Activated CD4-positive, alpha-beta T cell treated with anti-CD3 and anti-CD28 coated beads, Interleukin-2, Interleukin-6, amounts not matched to agents 100 ng/mL and 50 ng/mL, durations not matched to agents 16 hours and 8 hours (primary cell): ENCODE measurements at places on chromosomes 3 and 15.

GRCh38 chr3:101890716-101891115, 41.4 kb downstream of the NFKBIZ start:
- no peak for DNase-seq

GRCh38 chr15:92892201-92892555, 7.9 kb upstream of the CHD2 start:
- no peak for DNase-seq

GRCh38 chr3:157650172-157650571, 147.0 kb upstream of the VEPH1 start:
- no peak for DNase-seq

DNA sequence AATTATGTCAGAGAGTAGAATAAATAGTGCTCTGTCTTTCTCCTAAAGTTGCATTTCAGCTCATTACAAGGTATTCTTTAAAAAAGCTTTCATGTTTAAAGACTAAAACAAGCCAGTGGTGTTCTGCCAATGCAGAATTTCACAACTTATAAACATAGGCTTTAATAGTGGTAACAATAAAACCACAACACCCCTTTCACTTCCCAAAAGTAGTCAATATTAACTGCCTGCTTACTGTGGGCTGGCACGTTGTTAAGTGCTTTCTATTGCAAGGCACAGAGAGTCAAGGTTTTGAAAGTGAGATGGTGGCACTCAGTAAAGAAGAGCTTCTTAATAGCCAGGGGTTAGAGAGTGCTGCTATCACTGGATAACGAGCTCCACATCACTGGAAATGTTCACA, 8.4 kb upstream of the RTP1 start:
- DNase-seq: no peak

- peak; percentile 83 for DNase-seq
Observed at GRCh38 chr15:50880651-50881114, 27.8 kb upstream of the AP4E1 start.

DNA sequence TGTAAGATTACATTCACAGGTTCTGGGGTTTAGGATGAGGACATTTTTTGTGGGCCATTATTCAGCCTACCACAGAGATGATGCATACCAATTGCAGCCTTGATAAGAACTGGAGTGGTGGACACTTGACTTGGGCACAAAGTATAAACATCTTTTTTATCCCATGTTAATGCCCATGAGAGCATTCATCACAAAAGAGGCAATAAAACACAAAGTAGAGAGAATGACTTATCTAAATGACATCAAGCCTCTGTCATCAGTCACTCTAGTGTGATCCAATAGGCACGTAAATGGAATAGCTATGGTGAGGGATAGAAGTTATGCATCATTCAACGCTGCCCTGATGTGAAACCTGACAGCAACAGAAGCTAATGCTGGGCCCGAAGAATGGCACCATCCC, 25.8 kb downstream of the VEPH1 start:
- no peak for DNase-seq

GRCh38 chr3:134468519-134468918, 17.3 kb downstream of the ANAPC13 start:
- no peak for DNase-seq

GRCh38 chr15:89330881-89331595, 3.6 kb downstream of the POLG start:
- DNase-seq: no peak

GRCh38 chr3:23106666-23107065, 96.5 kb upstream of the UBE2E2 start:
- DNase-seq: no peak

DNA sequence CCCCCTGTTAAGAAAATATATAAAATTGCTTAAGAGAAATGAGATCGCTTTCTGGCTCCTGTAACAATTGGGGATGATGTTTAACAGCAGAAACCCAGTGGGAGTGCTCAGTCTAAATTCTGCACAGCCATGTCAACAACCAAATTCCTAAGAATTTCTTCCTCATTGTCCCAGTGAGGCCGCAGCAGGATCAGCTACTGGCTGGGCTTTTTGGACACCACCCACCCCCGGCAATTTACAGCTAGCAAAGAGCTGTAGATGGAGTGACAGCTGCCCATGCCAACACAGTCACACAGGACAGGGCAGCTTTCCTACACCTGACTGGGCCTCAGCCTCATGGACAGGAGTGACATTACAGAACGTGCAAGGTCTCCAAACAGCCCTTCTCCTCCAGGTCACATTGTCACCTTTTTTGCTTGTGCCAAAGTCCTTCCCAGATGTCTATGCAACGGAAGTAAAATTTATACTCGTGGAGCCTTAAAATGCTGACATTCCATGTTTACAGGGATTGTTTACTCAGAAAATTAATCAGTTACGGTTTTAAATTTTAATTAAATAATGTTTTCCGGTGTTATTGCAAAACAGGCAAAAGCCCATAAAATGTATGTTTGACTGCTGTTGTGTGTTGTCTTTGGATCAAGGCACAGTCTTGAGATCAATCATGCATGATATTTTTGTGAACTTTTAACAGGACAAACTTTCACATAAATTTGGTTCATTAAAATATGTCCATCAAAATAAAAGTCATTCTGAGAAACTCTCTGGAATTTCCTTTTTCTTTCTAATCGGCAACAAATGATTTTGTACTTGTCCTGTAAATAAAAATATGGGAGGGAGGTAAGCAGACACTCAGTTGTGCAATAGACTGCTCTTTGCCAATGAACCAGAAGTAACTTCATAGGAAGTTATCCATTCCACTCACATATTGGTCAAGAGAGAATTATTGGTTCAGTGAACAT, 943.2 kb downstream of the MCTP2 start:
- no peak for DNase-seq

GRCh38 chr3:97699889-97700288, 64.7 kb upstream of the ARL6 start:
- no peak for DNase-seq

DNA sequence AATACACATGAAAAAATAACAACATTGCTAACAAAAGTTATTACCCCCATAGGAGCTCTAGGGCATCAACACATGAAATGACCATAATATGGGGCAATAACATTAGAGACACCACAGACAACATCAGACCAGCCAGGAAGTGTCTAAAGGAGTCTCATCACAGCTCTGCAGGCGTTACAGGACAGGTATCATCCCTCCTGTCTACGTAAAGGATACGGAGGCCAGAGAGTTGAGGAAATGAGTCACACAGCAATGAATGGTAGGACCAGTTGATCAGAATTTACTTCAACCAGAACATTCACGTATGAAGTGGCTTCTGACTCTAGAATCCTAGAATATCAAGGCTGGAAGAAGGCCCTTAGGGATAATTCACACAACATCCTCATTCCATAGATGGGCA, 1.8 kb downstream of the NME9 start:
- peak; percentile 23 for DNase-seq

DNA sequence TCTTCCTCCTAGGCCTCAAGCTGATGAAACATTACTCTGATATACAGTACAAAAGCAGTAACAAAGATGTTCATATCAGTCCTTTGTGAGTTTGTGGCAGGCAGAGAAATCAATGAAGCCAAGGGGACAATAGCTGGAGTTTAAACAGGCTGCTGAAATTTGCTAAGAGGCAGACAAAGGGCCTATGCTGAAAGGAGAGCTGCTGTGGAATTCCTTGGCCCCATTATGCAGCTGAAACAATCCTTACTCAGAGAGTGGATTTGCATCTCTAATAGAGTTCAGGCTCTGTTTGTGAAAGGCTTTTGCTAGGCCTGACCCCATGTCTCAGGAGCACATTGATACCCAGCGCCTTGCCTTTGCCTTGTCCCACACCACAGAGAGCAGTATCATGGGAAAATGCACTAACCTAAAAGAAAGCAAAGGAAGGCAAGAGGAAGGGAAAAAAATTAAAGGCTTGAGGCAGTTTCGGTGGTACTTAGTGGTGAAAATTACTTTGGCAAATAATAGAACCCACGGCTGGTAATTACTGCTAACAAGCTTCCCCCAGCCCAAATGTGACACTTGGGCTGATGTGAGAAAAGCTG, 195.0 kb upstream of the EPHA3 start:
- DNase-seq: no peak
